ENCODE measurements at places on chromosomes 6 and 20.

DNA sequence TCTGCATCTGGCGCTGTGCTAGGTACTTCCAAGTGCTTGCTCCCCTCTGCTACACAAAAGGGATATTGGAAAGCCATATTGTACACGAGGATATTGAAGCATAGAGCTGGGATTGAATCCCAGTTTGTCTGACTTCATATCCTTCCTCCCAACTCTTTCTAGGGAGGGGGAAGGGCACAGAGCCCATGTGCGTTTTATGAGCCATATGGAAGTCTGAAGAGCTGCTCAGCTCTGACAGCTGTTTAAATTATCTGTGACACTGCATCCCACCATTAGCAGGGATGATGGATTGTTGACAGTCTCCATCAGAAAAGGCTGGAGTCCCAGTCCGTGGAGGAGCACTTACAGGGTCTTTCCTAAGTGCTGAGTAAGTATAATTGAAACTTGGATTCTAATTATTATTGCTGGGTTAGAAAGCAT, 18.4 kb downstream of the TIAM2 start:
- DNase-seq, result no peak

DNA sequence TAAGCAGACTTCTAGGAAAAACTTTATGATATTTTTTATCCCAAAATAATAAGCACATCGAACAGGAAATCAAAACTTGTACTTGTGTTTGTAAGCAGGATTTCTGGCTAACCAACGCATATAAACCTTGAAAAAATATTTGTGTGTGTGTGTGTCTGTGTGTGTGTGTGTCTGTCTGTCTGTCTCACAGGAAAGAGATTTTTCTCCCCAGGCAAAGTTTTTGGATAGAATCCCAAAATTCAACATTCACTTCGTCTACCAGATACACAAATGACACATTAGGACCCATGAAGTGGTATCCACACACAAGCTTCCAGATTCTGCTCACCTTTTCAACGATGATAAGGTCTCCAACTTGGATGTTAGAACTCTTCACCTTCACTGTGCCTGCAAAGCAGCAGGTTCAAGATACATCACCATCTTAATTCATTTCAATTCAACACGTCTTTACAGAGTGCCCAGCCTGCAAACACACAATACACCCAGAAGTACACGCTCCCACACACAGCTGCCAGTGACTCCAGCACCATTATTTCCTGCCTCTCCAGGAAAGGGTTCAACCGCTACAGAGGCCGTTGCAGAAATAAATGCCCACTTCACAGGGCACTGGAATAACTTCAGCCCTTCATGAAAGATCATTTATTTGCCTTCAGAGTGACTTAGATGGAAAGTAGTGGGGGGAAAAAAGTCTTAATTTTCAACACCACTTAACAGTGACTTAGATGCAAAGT, 70.9 kb downstream of the ATP9A start:
- no peak for DNase-seq

GRCh38 chr6:63731930-63732329, 96.3 kb downstream of the PHF3 start:
- no peak for DNase-seq

DNA sequence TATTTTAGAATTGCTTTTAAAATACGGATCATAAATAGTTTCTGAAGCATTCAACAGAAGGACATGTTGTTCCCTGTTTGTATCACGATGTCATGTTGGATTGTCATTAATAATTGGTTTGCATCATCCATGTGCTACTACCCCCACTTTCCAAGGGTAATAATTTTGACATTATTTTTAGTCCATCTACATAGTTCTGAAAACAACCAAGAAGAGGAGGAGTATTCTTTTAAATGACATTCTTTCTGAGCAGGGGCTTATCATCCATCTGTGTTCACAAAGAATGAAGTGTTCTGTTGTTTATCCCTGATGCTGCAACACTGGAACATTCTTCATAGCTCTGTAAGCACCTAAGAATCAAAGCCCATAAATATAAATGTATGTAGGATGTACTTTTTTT, 151.0 kb upstream of the CITED2 start:
- no peak for DNase-seq

GRCh38 chr6:127637830-127638409, 60.9 kb downstream of the C6orf58 start:
- DNase-seq, result no peak

GRCh38 chr6:88513471-88513870, 347.3 kb upstream of the CNR1 start:
- DNase-seq, result no peak

GRCh38 chr20:1667502-1668085, 10.0 kb upstream of the SIRPG start:
- no peak for DNase-seq

- DNase-seq, result peak; percentile 47
These were observed 4.9 kb downstream of the ARID1B start for GRCh38 chr6:156781861-156782631.

- DNase-seq, result peak; percentile 36
These were observed 116.1 kb upstream of the TRAF3IP2 start for GRCh38 chr6:111721753-111722154.

DNA sequence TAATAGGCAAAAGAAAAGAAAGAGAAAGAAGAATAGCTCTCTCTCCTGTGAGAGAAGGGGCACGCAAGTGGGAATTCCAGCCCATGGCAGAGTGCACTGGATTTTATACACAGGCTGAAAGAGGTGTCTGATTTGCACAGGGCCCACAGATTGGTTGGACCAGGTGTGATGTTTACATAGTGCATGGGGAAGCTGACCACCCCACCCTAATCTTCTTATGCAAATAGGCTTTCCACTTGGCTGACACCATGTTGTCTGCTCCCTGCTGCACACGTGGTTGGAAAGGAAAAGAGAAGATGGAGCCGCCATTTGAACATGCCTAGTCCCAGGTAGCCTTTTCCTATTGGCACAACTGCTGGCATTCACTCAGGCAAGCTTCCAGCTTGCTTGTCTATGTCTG, 20.2 kb downstream of the MICA start:
- DNase-seq, result no peak

- no peak for DNase-seq
These were observed 220.7 kb upstream of the NOX3 start for GRCh38 chr6:155676346-155676745.

GRCh38 chr20:35144694-35145093, 2.4 kb downstream of the EDEM2 start:
- DNase-seq, result no peak

DNA sequence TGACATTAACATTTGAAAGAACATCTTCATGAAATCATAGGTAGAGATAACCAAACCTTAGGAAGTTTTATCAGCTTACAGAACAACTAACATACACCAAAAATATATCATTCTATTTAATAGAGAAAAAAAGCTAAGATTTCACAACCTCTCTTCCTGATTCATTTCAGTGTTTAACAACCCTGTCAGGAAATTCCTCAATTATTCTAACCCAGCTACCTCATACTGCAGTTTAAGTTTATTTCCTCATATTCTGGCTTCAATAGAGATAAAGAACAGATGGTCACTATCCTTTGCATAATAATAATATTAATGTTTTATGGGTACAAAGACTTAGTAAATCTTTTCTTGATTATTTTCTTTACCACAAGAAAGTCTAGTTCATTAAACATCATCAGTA, 112.9 kb upstream of the HSF2 start:
- DNase-seq, result no peak

GRCh38 chr6:122009000-122009350, 390.5 kb upstream of the HSF2 start:
- DNase-seq, result no peak

- no peak for DNase-seq
These were observed 18.4 kb downstream of the GMPR start for GRCh38 chr6:16256781-16257180.

- DNase-seq, result no peak
These were observed 9.1 kb upstream of the SLC22A16 start for GRCh38 chr6:110485491-110485890.

GRCh38 chr6:56570413-56571359, 72.0 kb downstream of the DST start:
- peak; percentile 43 for DNase-seq

DNA sequence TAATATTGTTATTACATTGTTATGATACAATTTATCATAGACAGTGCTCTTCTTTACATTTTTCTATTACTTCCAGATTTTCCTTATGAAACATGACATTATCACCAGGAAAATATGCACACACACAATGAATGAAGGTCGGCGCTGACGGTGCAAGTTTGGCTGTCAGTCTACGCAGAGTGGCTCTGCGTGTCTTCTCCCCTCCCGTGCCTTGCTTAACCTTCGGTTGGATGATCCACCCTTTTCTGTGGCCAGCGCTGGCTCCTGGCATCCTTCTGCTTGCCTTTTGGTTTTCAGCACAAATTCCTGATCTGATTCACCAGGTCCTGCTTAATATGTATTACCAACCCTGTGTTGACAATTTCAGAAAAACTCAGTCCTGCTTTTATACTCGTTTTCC, 157.4 kb downstream of the TSHZ2 start:
- no peak for DNase-seq

DNA sequence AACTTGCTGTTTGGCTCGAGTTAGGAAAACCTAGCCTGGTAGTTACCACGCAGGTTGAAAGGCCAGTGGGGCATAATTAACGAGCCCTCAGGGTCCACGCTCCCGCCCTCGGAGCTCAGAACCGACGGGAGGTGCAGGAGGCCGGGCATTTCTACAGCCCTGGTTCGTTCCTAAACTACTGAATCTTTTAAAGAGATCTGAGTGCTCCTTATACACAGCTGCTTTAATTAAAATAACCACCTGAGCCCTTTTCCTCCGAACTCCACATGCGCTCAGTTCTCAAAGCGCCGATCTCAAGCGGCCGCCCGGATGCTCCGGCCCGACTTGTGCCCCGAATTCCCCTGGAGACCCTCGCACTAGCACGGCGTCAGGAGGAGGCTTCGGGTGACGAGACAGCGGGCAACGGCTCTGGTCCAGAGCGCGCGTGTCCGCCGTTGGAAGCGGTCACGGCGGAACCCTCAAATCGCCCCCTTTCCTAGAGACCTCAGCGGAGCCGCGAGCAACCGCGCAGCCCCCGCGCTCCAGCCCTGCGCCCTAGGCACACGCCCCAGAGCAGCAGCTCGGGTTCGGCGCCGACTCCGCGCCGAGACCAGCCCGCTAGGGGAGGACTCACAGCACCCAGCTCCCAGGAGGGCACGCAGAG, 397 bp downstream of the WDR27 start:
- DNase-seq, result no peak

DNA sequence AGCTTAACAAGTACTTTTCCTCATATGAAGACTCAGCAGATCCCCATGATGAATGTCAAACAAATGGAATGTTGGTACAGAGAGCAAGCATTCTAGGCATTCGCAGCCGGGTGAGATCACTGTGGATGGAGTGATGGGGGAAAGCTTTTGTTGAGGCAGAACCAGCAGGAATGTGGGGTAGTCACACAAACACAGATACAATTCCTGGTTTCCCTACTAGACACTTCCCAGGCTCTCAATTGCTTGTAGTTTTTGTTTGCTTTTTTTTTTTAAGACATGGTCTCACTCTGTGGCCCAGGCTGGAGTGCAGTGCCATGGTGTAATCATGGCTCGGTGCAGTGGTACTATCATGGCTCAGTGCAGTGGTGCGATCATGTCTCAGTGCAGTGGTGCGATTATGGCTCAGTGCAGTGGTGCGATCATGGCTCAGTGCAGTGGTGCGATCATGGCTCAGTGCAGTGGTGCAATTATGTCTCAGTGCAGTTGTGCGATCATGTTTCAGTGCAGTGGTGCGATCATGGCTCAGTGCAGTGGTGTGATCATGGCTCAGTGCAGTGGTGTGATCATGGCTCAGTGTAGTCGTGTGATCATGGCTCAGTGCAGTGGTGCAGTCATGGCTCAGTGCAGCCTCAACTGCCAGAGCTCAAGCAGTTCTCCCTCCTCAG, 15.4 kb upstream of the IER3 start:
- peak; percentile 95 for DNase-seq

DNA sequence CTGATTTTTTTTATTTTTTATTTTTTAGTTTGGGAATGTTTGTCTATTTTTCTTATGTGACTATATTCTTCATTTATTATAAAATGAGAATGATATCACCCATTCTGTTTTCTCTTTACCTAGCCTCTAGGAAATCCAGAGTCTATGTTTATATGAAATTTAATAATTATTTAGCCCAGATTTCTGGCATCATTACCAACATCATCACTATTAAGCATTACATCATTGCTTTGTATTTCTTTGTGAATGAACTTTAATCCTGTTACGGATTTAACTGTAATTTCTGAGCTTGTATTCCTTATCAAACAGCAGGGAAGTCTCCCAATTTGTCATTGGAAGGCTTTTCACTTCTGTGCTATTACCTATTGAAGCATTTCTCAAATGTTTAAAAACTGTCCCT, 72.7 kb upstream of the NOX3 start:
- DNase-seq, result no peak

DNA sequence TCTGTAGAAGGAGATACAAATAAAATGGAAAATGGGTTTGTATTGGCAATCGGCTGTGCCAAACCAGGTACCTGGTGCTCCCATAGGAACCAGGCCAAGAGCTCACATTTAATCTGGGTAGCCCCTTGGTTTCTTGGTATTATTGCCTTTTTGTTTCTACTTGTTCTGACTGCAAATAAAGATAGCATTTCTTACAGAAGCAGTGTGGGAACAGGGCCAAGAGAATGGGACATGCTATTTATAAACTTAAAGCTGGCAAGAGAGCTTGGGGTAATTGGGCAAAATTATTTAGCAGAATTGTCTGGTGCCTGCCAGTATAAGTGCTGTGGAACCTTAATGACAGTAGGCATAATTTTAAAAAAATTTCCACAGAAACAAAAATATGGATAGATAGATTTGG, 113.5 kb upstream of the GLP1R start:
- no peak for DNase-seq

DNA sequence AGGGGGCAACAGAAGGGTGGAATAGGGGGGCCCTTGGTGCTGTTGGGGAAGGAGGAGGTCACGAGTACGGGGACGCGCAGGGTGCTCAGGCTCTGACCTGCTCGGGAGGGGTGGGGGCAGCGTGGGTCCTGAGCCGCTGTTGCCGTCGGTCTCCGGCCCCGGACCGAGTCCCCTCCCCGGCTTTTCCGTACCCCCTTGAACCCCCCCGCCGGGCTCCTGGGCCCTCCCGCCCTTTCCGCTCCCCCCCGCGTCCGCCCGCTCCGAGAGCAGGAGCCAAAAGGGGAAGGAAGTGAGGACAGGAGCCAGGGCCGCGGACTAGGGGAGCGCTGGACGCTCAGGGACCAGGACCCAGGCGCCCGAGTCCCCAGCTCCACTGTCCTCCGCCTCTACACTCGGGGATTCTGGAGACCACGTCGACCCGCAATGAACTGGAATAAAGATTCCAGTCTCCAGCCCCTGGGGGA, at the start of gene RGL2:
TSS of gene RGL2 (minus strand) at position 170 of the 464 bp plus-strand sequence. CDS start 332 bp downstream, outside the sequence.
- DNase-seq, result no peak

DNA sequence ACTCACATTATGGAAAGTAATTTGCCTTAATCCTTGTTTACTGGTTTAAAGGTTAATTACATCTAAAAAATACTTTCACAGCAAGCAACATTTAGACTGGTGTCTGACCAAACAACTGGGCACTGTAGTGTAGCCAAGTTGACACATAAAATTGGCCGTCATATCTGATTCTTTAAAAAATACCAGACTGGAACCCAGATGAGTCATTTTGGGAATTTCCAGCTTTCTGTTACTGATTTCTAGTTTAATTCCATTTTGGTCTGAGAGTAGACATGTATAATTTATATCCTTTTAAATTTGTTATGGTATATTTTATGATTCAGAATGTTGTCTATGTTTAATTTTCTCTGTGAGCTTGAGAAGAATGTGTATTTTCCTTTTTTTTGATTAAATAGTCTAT, 44.1 kb downstream of the SCP2D1 start:
- no peak for DNase-seq

- no peak for DNase-seq
These were observed 227.1 kb downstream of the NFATC2 start for GRCh38 chr20:51315390-51315789.

All from astrocyte of the spinal cord (primary cell).